ENCODE measurements at places on chromosomes 5 and 9. TPM values are rescaled to one million over a fixed set of nuclear protein-coding genes. Genes with fewer than 3 reads are reported as not detected.

ENHO gene
- 0.27 TPM for total RNA-seq

PAIP1 gene
- total RNA-seq: 50.1 TPM

FAM78A gene
- 37.4 TPM for total RNA-seq

PCDHGC4 gene
- not detected for total RNA-seq

PLAA gene
- 45.3 TPM for total RNA-seq

GADD45G gene
- 1.8 TPM for total RNA-seq

SAXO1 gene
- not detected for total RNA-seq

AGXT2 gene
- total RNA-seq: not detected

SUB1 gene
- 414 TPM for total RNA-seq

DNA sequence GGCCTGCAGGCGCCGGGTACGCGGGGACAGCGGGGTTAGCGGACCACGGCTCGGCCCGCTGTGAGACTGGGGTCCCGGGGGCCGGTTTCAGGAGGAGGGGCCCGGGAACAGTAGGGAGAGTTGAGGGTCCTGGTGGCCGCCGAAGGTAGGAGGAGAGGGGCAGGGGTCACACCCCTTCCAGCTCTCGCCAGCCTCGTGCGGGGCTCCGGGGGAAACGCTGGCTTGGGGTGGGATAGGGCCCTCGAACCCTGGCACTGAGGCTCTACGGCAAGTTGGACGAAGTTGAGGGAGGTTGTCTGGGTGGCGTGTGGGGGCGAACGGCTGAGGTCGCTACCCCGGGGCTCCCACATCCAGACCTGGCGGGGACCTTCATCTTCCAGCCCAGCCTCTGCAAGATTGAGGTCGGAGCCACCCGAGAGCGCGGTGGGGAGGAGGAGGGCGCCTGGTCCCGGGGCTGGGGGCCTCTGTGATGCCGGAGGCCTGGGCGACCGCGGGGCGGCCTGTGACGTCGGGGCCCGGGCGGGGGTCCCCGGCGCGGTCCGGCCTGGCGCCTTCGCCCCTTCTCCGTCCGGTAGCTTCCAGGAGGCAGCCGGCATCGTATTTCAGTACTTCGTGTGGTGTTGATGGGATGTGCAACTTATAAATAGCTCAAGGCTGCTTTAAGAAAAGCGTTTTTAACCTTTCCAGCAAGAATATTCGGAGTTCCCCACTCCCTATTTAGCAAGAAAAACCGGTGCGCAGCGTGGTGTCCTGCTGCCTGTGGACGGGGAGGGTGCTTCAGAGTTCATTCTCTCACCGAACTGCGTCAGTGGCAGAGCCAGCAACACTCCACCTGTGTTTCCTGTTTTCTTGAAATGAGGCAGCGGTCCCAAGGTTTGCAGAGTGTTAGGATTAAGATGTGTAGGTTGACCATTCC, 902 bp downstream of the HABP4 start:
- DNase-seq: peak; percentile 26
- no peaks in the 10 kb centered on the region for H3K36me3 ChIP-seq
- H3K27me3 ChIP-seq: peaks cover 12% of the 10 kb centered on the region
- peak overlapping the region; percentile 84 for H3K4me3 ChIP-seq
- H3K4me1 ChIP-seq: peaks cover 31% of the 10 kb centered on the region

DNA sequence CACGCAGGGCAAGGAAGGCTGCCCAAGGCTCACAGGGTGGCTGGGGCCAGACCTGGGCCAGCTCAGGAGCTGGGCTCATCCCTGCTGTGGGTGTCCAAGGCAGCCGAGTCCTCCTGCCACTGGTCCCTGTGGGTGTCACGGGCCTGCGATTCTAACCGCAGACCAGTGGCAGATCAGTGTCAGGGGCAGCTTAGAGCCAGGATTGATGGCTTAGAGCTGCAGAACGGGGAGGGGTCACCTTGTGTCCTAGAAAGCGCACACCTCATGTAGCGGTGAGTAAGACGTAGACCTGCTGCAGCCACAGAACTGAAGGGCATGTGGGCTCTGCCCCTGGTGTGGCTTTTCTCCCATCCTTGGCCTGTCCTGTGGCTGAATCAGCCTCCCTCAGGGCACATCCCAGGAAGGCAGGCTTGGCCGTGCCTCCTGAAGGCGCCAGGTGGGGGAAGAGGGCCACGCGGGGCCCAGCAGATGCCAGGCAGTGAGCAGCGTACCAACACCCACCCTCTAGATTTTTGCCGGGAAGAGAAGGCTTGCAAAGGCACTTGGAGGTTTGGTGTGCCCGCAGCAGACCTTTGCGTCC, 78.3 kb upstream of the FCN2 start:
- DNase-seq: no peak
- H3K4me3 ChIP-seq: no peak overlapping the region
- no peak overlapping the region for H3K27ac ChIP-seq
- no peaks in the 10 kb centered on the region for H3K4me1 ChIP-seq

DNA sequence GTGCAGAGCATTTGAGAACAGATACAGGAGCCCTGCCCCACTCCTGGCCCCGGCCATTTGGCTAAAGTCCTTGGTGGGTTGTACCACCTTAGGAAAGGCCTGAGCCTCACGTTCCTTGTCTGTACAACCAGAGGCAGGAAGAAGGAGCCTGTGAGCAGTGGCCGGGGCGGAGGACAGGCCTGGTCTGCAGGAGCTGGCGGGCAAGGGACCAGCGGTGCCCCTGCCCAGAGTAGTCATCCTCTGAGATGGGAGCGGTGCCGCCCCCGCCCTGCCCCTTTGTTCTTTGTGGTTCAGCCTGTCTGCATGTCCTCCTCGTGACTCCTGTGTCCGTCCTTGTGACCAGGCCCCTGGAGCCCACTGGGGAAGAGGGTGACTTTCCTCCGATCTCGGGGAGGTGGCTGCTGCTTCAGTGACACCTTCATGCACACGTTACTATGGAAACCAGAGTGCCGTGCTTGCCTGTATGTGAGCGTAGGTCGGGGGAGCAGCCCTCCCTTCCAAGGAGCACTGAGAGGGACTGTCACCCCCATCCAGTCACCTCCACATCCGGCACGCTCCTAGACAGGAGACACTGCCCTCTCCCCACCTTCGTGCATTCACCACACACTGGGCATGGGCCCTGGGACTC, 42.9 kb downstream of the UNC5A start:
- peaks cover 25% of the 10 kb centered on the region for H3K27me3 ChIP-seq
- no peaks in the 10 kb centered on the region for H3K36me3 ChIP-seq
- H3K27ac ChIP-seq: no peak overlapping the region
- DNase-seq: no peak
- H3K4me1 ChIP-seq: no peaks in the 10 kb centered on the region
- H3K4me3 ChIP-seq: no peak overlapping the region

- H3K27ac ChIP-seq: no peak overlapping the region
- DNase-seq: no peak
- H3K36me3 ChIP-seq: no peaks in the 10 kb centered on the region
- H3K27me3 ChIP-seq: no peaks in the 10 kb centered on the region
- H3K4me1 ChIP-seq: no peaks in the 10 kb centered on the region
Observed at GRCh38 chr5:2783223-2783622, 31.7 kb upstream of the IRX2 start.

GRCh38 chr5:50667023-50667652, 701 bp downstream of the PARP8 start:
- peaks cover 38% of the 10 kb centered on the region for H3K4me1 ChIP-seq
- peak overlapping the region; percentile 99 for H3K4me3 ChIP-seq
- DNase-seq: no peak

GRCh38 chr5:80142996-80143395, 107.8 kb downstream of the THBS4 start:
- peak overlapping the region; percentile 57 for H3K27ac ChIP-seq
- H3K4me3 ChIP-seq: no peak overlapping the region
- H3K36me3 ChIP-seq: peaks cover 33% of the 10 kb centered on the region
- H3K4me1 ChIP-seq: peaks cover 58% of the 10 kb centered on the region
- H3K27me3 ChIP-seq: no peaks in the 10 kb centered on the region

GRCh38 chr5:136032564-136032963, 3.8 kb downstream of the TGFBI start:
- H3K36me3 ChIP-seq: peaks cover 1% of the 10 kb centered on the region
- no peak for DNase-seq
- H3K27me3 ChIP-seq: peaks cover 16% of the 10 kb centered on the region
- no peak overlapping the region for H3K27ac ChIP-seq

DNA sequence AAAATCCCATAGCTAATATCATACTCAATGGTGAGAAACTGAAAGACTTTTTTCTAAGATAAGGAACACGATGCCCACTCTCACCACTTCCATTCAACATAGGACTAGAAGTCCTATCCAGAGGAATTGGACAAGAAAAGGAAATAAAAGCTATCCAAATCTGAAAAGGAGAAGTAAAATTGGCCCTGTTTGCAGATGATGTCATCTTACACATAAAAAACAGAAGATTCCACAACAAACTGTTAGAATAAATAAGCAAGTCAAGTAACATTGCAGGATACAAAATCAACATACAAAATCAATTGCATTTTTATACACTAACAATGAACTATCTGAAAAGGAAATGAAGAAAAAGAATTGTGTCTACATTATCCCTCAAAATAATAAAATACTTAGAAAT, 308.0 kb downstream of the MCTP1 start:
- H3K4me3 ChIP-seq: no peak overlapping the region
- H3K27me3 ChIP-seq: no peaks in the 10 kb centered on the region
- no peak overlapping the region for H3K27ac ChIP-seq
- no peaks in the 10 kb centered on the region for H3K36me3 ChIP-seq

GRCh38 chr5:161167016-161167767, 315.2 kb upstream of the ATP10B start:
- H3K36me3 ChIP-seq: no peaks in the 10 kb centered on the region
- H3K27me3 ChIP-seq: no peaks in the 10 kb centered on the region
- DNase-seq: no peak
- H3K4me3 ChIP-seq: no peak overlapping the region
- H3K4me1 ChIP-seq: no peaks in the 10 kb centered on the region
- no peak overlapping the region for H3K27ac ChIP-seq

DNA sequence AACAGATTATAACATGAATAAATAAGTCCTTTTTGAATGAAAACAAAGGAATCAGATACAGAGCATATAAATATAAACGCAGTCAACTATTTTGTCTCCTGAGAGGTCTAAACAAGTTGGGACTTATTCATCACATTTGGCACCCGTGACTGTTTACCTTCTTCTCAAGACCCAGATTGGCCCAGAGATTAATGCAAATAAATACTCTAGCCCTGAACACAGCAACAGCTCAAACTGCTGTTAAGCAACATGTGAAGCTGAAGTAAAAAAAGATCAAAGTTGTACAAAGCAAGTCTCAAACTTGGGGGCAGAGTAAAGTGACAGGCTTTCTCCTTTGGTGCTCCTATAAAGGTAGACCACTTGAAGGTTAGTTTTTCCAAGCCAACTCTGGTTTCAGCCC, 95.0 kb upstream of the NR5A1 start:
- H3K4me3 ChIP-seq: no peak overlapping the region
- H3K36me3 ChIP-seq: no peaks in the 10 kb centered on the region
- H3K27ac ChIP-seq: no peak overlapping the region

DNA sequence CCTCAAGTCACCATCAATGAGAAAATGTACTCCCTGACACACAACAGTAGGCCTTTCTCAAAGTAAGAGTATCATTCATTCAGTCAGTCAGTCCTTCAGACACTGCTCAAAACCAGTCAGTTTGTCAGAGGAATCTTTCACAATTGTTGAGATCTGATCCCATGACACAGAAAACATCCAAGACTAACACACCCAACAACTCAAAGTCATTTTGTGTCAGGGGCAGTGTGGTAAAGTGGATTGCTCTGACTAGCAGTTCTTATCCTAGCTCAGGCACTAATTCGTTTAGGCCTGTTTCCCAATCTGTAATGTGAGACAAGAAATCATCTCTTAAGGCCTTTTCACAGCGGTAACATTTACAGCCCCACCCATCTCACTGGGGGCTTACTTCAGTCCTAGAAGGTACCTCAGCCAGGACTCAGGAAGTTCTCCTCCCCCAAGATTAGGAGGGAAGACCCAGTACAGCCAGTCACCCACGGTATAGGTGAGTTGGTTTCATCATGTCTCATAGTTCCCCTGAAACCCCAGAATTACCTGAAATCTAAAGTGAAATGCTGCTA, 31.9 kb downstream of the SH3TC2 start:
- H3K4me3 ChIP-seq: no peak overlapping the region
- no peaks in the 10 kb centered on the region for H3K36me3 ChIP-seq
- peaks cover 6% of the 10 kb centered on the region for H3K27me3 ChIP-seq
- no peak for DNase-seq

GRCh38 chr9:29150606-29151005, 1577.3 kb upstream of the C9orf72 start:
- no peaks in the 10 kb centered on the region for H3K4me1 ChIP-seq
- DNase-seq: no peak
- no peak overlapping the region for H3K27ac ChIP-seq

DNA sequence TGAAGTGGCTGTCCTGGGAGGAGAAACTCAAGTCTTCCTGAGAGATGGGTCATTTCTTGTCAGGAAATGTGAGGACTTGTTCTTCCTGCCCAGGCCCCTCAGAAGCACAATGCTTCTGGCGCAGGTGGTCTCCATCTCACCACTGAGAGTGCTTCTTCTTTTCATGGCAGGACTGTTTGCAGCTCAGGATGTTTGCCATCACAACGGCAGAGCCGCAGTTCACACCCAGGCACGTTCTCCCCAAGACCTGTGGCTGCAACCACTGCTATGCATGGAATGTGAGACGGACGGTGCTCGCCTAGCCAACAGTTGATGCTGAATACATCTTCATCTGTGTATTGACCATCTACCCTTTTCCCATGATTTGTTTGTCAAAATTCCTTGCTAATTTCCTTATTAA, 216.3 kb downstream of the GADD45G start:
- no peak for DNase-seq
- no peak overlapping the region for H3K4me3 ChIP-seq
- no peaks in the 10 kb centered on the region for H3K36me3 ChIP-seq

DNA sequence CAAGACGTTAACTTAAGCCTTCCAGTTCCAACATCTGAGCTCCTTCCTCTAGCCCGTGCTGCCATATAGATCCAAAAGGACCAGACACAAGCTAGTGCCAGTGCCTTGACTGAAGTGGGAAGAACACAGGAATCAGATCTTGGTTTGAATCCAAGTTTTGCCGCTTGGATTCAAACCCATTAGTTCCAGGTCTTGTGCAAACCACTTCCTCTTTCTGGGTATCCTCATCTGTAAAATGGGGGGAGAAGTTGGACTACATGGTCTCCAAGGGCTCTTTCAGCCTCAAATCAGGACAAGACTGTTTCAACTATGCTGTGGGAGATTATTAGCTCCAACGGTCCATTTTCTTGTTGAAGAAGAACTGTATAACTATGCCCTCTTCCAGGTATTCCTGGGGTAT, 32.6 kb downstream of the TTLL11 start:
- no peak overlapping the region for H3K4me3 ChIP-seq
- no peak for DNase-seq
- H3K4me1 ChIP-seq: peaks cover 2% of the 10 kb centered on the region
- H3K27ac ChIP-seq: no peak overlapping the region
- no peaks in the 10 kb centered on the region for H3K27me3 ChIP-seq

DNA sequence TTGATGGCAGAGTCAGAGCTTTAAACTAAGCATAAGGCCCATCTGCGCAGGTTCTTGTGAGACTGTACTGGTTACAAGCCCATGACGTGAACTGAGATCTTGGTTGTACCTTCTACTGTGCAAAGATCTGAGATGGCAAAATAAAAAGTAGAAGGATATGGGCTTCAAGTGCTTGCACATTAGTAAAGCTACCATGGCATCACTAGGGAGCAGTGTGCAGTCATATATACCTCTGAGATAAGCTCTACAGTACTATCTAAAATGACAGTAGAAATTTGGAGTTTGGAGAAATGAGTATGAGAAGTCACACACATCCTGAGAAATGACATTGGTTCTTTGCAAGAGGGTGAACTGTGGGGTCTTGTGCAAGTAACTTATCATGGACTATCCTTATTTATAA, 408.2 kb upstream of the PRR16 start:
- H3K27ac ChIP-seq: no peak overlapping the region
- H3K4me1 ChIP-seq: no peaks in the 10 kb centered on the region
- H3K27me3 ChIP-seq: peaks cover 3% of the 10 kb centered on the region
- no peaks in the 10 kb centered on the region for H3K36me3 ChIP-seq
- H3K4me3 ChIP-seq: no peak overlapping the region
- no peak for DNase-seq

All from activated naive CD8-positive, alpha-beta T cell treated with anti-CD3 and anti-CD28 coated beads for 36 hours (primary cell).